ENCODE measurements at places on chromosomes 1 and 21.
A peak's percentile ranks its signal among the peaks of the same experiment; 100 is the strongest.

- no peak for DNase-seq
These were observed 92.8 kb downstream of the ITPKB start for GRCh38 chr1:226646026-226646869.

DNA sequence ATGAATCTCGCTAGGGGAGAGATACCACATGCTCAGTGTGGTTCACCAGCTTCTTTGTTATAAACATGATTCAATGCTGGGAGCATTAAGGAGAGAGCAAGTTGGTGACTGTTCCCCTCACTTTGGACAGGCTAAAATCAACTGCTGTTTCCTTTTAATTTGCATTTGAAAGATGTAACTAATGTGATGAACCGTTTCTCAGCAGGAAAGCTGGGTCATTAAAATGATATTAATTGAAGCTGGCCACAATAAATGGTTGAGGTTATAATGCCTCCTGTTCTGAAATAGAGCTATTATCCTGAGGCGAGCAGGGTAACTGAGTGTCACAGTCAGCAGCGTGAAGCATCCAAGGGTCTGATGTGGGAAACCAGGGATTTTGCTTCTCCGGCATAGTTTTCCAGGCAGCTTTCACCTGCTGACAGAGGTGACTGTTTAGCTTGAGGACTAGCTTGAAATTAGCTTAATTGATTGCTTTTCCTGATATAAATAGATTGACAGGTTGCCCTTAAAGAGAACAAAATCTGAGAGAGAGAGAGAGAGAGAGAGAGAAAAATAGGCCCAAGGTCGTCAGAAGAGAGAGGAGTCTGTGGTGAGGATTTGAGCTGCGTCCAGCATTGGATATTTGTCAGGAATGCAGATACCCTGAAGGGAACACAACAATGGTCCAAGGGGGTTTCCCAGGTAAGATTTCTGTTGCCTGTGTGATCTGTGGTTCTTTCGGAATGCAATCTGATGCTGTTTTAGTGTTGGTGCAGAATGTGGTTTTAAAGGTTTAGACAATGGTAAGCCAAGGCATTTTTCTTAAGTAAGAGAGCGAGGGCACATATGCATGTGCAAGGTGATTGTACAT is 209.7 kb downstream of the PATJ start:
- DNase-seq = peak; percentile 25

DNA sequence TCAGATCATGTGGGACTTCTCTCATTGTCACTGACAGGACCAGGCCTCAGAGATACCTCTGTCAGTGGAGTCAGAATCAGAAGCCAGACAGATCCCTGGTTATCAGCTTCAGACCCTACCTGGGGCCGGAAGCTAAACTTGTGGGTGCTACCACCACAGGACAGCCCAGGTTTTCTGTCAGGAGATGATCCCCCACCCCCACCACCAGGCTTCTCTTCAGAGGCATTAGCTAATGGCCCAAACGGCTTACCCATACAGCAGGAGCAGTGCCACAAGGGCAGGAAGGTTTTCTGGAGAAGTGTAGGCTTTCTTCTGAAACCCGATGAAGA is 105.5 kb downstream of the ABCA4 start:
- DNase-seq = no peak

DNA sequence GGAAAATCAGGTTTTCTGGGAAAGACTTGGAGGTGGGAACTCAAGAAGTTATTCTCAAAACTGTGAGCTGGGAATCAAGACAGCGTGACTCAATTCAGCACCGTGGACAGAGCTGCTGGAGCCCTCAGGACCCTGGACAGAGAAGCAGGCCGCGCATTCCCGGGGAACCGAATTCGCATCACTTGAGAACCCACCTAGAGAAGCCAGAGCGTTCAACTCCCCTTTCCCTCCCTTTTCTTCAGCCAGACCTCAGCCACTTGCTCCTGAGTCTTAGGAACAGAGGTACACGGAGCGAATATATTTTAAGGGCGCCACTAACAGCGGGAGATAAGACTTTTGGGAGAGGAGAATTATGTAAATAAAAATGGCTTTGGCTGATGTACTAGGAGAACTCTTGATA is 2.0 kb upstream of the LIN28A start:
- DNase-seq = peak; percentile 86
